ENCODE measurements at places on chromosomes 3 and 15.

GRCh38 chr3:130795396-130795795 lies 48.8 kb upstream of the PIK3R4 start:
- DNase-seq, result no peak

DNA sequence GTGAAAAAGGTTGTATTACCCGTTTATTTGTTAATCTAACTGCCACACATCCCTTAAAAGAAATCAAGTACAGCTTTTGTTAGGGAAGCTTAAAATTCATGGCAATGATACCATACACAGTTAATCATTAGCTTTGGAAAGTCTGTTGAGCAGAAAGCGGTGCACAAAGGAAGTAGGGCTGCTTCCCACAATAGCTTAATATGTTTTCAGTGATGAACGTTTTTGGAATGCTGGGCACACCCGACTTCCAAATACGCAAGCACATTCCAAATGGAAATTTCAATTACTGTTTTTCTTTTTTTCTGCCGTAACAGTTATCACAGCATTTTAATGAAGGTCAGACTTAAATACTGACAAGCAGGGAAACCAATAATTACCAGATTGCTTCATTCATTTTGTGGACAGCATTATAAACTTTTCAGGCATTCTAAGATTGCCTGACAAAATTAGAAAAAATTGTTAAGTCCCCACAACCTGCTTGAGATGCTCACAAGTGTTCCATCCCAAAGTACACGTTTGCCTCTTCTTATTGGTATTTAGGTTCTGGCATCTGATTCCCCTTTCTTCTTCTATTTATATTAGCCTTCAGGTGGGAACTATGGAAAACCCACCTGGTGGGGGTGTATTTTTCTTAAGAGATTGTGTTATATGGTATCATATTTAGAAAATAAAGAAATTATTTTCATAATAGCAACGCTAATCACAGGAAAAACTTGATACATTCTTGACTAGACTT lies 1.1 kb upstream of the ECT2 start:
- DNase-seq, result no peak

GRCh38 chr3:151210676-151211381 lies 7.8 kb upstream of the GPR171 start:
- DNase-seq, result no peak

DNA sequence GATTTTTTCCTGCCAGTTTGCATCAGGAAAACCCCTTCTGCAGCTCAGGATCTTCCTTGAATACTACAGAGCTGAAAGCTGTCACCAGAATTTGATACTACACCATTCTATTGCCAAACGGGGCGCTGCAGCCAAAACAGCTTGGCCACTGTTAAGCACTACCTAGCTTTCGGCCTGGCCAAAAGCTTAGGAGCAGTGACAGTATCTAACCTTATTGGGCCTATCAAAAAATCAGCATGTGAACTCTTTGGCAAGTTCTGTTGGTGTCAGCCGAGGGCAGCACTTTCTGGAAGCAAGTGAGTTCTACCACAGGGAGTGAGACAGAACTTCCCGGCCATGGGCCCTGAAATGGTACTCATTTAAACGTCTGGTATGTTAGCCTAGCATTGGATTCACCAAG lies 16.1 kb upstream of the GYG1 start:
- no peak for DNase-seq

- no peak for DNase-seq
Measured at GRCh38 chr15:41254560-41254959, 23.5 kb downstream of the CHP1 start.

GRCh38 chr3:9008550-9009255 lies 45.4 kb upstream of the RAD18 start:
- DNase-seq, result no peak

GRCh38 chr3:46348823-46349482 lies 5.0 kb upstream of the CCR2 start:
- no peak for DNase-seq

DNA sequence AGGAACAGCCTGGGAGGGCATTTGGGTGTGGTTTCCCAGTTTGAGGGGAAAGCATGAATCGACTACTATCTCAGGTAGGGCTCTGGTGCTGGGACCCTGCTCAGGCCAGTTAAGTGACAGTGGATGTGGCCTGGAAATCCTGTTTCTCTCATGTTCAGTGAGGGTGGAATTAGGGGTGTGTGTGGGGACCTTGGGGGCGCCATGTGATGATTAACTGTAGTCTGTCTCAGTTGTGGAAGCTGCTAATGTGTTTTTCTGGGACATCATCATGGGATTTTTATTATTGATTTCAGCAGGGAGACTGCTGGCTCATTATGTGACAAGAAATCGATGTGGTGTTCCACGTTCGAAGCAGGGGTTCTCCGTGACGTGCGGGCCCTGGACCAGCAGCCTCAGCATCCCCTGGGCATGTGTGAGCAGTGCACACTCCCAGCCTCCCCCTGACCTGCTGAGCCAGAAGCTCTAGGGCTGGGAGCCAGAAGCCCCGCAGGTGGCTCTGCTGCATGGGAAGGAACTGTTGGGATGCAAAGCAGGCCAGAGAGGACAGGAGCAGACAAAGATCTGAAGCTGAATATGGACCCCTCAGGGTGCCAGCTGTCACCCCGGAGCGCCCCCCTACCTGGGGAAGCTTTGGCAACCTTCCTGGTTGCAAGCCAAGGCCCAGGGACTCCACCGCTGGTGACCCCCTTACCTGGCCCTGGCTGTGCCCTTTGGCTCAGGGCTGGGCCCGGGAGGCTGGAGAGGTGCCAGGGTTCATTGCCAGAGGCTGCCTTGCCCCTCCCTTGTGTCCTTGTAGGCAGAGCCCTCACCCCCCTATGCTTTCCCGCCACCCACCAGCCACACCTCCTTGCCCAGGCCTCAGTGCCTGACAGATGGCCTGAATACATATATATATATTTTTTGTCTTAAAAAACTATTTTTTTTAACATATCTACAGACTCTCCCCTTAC lies 149.8 kb downstream of the APBA2 start:
- no peak for DNase-seq

- no peak for DNase-seq
Measured at GRCh38 chr3:142115867-142116668, 33.3 kb downstream of the TFDP2 start.

GRCh38 chr15:48855501-48856440 lies 22.2 kb upstream of the EID1 start:
- no peak for DNase-seq

GRCh38 chr3:27844052-27844675 lies 122.0 kb upstream of the EOMES start:
- no peak for DNase-seq

DNA sequence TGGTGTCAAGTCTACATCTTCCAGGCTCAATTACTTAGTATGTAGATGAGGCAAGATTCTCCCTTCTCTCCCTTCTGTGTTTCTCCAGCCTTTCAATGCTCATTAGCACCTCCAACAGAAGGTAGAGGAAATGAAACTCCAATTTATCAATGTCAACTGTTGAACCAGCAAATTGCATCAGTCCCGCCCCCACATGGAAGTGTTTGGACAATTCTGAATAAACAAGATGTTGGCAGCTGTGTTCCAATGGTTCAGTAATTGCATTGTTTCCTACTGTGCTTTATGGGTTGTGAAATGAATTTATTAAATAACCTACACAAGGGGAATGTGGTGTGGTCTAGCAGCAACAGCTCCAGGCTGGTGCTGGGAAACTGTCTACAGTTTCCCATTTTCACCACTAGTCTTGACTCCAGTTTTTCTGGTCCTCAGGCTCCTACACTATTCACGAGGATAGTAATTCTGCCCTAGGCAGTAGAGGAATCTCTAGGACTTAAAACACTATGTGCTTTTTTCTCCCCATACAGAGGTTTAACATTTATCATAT lies 91.9 kb downstream of the MB21D2 start:
- DNase-seq, result no peak

DNA sequence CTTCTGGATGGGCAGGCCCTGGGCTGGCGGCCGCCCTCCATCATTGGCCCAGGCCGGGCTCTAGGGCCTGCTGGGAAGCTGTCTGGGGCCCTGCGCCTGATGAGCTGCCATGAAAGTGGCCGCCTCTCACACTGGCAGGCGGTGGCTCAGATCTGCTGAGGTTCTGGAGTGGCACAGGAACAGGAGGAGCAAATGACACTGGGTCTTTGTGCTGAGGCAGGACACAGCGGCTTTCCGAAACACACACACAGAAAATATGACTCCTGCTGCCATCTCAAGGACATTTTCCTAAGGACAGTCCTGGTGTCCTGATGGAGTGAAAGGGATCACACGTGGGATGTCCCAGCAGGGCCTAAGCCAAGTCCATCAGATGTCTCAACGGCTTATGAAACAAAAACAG lies 103.5 kb downstream of the NUP210 start:
- no peak for DNase-seq

DNA sequence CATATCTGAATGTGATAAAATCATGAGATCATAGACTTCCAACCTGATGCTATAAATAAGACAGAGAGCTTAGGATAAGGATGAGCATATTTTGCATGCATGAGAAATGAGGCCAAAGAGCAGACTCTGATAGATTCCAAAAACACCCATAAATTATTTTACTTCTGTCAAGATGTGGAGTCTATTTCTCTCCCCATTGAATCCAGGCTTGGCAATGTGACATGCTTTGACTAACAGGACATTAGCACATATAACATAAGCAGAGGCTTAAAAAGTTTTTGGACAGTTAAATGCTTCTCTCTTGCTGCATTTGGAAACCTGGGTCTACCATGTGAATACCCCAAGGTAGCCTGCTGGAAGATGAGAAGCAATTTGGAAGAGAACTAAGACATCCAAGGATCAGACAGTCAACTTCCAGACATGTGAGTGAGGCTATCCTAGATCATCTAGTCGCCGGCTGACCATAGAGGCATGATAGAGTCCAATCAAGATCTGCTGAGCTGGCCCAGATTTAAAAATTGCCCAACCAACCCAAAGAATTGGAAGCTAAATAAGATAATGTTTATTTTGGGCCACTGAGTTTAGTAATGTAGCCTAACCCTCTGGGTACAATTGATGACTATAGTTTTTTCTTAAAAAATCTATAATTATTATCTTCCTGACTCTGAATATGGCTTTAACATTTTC lies 30.3 kb downstream of the MYLK start:
- no peak for DNase-seq

GRCh38 chr3:112984485-112984884 lies 6.3 kb upstream of the GTPBP8 start:
- DNase-seq, result no peak

DNA sequence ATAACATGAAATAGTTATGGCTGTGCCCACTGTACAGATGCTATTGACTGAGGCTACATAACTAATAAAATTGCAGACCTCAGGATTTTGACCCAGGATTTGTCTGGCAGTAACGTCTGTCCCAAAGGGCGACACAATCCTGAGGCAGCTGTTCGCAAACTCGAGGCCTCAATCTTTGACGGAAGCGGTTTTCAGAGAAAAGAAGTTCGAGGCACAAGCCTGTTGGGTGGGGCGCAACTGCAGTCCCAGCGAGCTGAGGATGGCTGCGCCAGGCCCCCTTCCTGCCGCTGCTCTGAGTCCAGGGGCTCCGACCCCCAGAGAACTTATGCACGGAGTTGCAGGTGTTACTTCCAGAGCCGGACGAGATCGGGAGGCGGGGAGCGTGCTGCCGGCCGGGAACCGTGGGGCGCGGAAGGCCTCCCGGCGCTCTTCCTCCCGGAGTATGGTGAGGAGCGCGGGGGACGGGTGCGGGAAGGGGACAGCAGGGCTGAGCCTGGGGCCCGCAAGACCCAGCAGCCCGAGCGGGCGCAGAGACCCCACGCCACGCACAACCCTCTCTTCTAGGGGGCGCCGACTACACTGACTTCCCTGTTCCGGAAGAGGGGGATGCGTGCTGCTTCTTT lies at the start of gene PARP15:
PARP15 (plus strand) TSS at position 242 of the 623 bp plus-strand sequence; CDS start at position 260, 18 bp downstream.
- peak; percentile 66 for DNase-seq

GRCh38 chr3:11610044-11610671 lies 33.6 kb downstream of the VGLL4 start:
- DNase-seq, result no peak

GRCh38 chr3:160676547-160677303 lies at the start of gene ARL14:
Gene ARL14, plus strand, starts transcription at chr3:160677160. Its CDS starts 187 bp downstream, at chr3:160677347.
- DNase-seq, result no peak

- no peak for DNase-seq
Measured at GRCh38 chr3:58062472-58062871, 54.2 kb downstream of the FLNB start.

GRCh38 chr3:33597257-33597689 lies 120.8 kb downstream of the CLASP2 start:
- no peak for DNase-seq

DNA sequence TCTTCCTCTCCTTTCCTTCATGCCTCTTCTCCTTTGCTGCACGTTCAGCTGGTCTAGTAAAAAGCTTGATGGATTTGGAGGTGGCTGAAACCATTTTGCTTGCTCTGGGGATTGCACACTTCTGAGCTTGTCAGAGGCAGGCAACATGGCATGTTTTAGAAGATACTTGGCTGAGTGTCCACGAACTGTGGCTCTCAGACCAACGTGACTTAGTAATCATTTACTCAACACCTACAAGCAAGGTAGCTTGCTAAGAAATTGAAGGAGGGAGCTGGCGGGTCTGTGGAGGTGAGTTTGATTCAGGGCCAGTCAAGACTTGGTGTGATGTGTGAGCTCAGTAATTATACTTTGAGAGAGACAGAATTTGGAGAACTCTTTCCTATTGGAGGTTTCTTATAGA lies 196.0 kb downstream of the LPP start:
- DNase-seq, result no peak

DNA sequence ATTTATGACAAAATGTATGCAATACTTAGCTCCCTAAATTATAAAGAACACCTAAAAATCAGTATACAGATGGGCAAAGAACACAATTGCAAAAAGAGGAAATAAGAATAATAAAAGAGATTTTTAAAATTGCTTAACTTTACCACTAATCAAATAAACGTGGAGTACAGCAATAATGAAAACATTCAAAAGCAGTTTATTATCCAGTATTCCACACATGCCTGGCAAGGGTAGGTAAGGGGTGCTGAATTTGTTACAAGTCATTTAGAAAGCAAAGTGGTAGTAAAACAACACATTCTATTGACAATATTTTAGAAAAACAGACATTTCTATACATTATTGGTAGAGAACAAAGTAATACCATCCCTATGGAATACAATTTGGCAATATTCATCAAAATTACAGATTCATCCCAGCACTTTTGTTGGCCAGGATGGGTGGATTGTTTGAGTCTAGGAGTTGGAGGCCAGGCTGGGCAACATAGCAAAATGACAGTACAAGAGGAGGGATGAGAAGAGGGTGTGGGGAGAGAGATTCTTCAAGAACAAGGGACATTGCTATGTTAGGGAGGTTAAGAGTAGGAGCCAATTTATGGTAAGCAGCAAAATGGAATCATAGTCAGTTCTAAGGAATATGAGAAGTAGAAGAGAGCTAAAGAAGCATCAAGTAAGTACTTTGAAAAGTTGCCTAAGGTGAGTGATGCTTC lies 3.7 kb upstream of the ACKR4 start:
- no peak for DNase-seq

DNA sequence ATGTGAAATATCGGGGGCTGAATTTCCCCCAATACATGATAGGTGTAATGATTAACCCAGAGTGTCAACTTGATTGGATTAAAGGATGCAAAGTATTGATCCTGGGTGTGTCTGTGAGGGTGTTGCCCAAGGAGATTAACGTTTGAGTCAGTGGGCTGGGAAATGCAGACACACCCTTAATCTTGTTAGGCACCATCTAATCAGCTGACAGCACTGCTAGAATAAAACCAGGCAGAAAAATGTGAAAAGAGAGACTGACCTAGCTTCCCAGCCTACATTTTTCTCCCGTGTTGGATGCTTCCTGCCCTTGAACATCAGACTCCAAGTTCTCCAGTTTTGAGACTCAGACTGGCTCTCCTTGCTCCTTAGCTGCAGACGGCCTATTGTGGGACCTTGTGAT lies 247.8 kb downstream of the OTOL1 start:
- DNase-seq, result no peak

GRCh38 chr15:64483749-64484148 lies 23.4 kb downstream of the ZNF609 start:
- DNase-seq, result no peak

All from activated T-cell treated with anti-CD3 and anti-CD28 coated beads, Interleukin-2, amount 50 U/mL, for 48 hours (primary cell).